Stimulated activated CD4-positive, alpha-beta T cell treated with anti-CD3 and anti-CD28 coated beads, Interleukin-15, amount 100 ng/mL, for 1 hour (primary cell): ENCODE measurements at places on chromosomes 6 and 20.

DNA sequence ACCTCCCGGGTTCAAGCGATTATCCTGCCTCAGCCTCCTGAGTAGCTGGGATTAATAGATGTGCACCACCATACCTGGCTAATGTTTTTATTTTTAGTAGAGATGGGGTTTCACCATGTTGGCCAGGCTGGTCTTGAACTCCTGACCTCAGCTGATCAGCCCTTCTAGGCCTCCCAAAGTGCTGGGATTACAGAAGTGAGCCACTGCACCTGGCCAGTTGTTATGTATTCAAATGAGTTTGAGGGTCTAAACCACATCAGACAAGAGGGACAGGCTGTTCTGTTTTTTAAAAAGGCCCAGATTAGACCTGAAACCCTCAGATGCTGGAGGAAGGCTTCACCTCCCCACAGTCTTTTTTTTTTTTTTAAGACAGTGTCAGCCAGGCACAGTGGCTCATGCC lies 4.1 kb upstream of the SPAG4 start:
- DNase-seq, result no peak

GRCh38 chr6:45535933-45536332 lies 158.2 kb upstream of the SUPT3H start:
- DNase-seq, result no peak

GRCh38 chr6:109912118-109912517 lies 66.0 kb upstream of the GPR6 start:
- DNase-seq, result no peak

DNA sequence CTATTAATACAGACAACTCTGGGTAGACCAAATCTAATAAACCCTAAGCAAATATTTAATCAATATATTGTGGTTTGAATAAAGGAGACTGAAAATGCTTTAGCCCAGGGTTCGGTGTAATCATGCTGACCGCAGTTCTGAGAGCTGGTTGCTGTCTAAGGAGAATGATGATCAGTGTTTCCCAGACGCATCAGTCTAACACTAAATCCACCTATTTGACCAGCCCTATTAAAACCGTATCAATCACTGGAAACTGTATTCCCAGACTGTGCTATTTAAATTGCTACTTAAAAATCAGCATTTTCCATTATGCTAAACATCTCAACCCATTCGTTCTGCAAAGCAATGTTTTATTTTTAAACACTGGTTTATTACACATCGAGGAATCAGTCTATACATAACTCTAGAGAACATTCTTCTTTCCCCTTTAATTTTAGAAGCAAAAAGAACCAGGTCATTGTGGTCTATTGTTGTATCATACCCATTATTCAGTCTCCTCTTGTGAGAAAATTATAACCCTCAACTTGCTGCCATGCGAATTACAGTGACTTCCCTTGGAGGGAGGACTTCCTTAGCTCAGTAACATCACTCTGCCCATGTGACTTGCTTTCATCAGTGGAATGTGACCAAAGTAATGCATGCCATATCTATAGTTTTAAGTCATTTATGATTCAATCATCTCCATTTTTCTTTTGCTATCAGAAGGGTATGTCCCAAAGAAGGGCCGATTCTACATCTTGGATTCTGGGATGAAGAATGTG lies 515.2 kb upstream of the JAG1 start:
- no peak for DNase-seq

- no peak for DNase-seq
Measured at GRCh38 chr6:32108727-32109113, 418 bp downstream of the TNXB start.

GRCh38 chr20:50664254-50664653 lies 27.1 kb downstream of the RIPOR3 start:
- no peak for DNase-seq

DNA sequence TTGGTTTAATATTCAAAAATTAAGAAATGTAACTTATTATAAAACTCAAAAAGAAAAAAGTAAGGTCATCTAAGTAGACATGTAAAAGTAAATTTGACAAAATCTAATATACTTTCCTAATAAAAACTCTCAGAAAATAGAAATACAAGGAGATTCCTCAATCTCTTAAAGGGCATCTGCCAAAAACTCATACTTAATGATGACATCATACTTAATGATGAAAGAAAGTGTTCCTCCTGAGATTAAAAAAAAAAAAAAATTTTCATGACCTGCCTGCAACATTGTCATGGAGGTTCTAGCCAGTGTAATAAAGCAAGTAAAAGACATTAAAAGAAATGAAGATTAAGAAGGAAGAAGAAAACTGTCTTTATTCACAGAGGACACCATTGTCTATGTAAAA lies 325.7 kb upstream of the BTBD3 start:
- DNase-seq, result no peak

- no peak for DNase-seq
Measured at GRCh38 chr6:144659202-144660182, 374.4 kb downstream of the UTRN start.
